NCI-H1105 (cell line): ENCODE measurements at places on chromosomes 2 and 18.

DNA sequence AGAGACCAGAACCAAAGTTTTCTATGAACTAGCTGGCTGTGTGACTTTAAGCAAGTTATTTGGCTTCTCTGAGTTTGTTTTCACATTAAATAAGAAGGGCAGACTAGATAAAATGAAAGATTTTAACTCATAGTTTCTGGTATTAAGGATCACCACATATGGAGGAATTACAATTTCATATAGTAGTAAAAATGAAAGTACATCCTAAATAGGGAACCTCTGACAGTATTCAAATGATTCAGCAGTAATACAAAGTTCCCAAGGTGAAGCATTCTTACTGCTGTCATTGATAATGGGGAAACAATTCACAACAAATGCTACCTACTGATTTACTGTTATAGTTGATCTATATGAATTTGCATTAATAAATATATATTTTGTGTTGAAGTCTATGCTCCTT, 170.3 kb upstream of the VRK2 start:
- DNase-seq = no peak

GRCh38 chr2:9990736-9991135, 39.2 kb downstream of the GRHL1 start:
- DNase-seq = no peak

DNA sequence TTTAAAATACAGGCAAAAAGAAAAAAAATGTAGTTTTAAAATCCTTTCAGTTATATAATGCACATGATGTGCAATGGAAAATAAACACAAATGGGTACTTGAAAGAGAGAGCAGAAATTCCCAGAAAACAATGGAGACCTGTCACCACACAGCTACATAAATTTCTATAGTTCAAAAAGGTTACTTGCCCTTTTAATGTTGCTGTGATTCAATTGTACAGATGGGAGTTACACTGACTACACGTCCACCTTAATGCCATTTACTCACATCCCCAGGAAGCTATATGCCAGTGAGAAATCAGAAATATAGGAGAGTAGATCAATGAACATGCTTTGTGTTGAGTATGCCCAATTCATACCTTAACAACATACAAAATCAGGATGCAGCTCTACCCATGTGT, 269.6 kb downstream of the ERBB4 start:
- DNase-seq = no peak

GRCh38 chr2:86044045-86044444, 61.6 kb downstream of the POLR1A start:
- no peak for DNase-seq

- no peak for DNase-seq
These were observed 43.7 kb downstream of the ARL4C start for GRCh38 chr2:234453216-234453615.

- no peak for DNase-seq
These were observed 3.6 kb upstream of the MTHFD2 start for GRCh38 chr2:74194799-74195198.

- no peak for DNase-seq
These were observed 9.8 kb upstream of the CPS1 start for GRCh38 chr2:210546424-210547208.
